ENCODE measurements at places on chromosomes 2 and 18.
A peak's percentile ranks its signal among the peaks of the same experiment; 100 is the strongest.

- DNase-seq = no peak
Measured at GRCh38 chr2:86584151-86584913, 21.1 kb upstream of the CHMP3 start.

GRCh38 chr2:100309973-100310719 is 12.2 kb downstream of the LONRF2 start:
- no peak for DNase-seq

DNA sequence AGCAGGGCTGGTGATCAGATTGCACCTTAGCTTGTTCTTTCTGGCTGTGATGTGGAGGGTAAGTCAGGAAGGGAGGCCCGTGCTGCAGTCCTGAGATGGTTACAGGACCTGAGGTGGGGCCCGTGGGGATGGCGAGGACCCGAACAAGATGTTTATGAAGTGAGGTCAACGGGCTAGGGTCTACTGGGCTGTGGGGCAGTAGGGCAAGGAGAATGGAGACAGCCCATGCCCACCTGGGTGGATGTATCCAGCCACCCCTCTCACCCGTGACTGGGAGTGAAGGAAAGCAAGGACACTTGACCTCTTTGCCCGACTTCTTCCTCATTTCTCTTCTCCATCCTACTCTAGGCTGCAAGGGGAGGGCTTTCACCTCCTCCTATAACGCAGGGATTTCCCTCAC is 18.0 kb downstream of the PTMA start:
- DNase-seq = no peak

- DNase-seq = no peak
Measured at GRCh38 chr2:133418021-133418420, 150.2 kb downstream of the NCKAP5 start.

- DNase-seq = no peak
Measured at GRCh38 chr2:239370403-239370802, 30.4 kb downstream of the HDAC4 start.

DNA sequence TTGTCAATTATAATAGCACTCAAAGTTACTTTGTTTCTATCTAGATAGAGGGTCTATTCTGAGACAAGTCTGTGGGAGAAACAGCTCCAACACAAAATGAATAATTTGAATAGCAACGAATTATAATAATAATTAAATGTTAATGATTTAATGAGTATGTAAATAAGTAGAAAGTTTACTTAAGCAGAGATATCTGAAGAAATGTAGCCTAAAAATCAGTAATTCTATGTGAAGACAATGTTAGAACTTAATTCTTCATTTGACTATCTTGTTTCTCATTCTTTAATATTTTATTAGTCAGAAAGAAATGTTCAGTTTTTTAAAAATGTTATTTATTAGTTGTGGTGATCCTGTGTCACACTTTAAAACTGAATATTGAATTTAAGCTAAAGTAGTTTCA is 161.2 kb downstream of the PLEKHA3 start:
- DNase-seq = no peak

- DNase-seq = no peak
Measured at GRCh38 chr2:106358521-106358920, 109.7 kb downstream of the RGPD3 start.

DNA sequence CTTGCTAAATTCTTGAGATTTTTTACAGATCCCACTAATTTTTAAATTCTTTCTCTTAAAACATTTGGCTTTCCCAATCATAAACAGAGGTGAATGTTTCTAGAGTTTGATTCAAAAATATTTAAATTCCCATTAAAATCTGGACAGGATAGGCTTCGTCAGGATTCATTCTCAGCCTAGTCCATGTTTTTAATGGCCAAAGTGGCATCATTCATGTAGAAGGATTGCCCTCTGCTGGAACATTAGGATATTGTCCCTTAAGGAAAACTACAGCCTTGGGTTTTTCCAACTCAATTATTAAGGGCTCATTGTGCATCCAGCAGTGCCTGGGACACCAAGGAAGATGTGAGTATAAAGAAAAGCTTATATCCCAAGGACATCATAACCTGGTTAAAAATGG is 71.7 kb downstream of the TPGS2 start:
- DNase-seq = peak; percentile 39

GRCh38 chr2:153404792-153405191 is 73.8 kb downstream of the RPRM start:
- DNase-seq = no peak

GRCh38 chr18:43534511-43534910 is 257.2 kb upstream of the SYT4 start:
- no peak for DNase-seq

Data from NCI-H1092 (cell line).